Stimulated activated CD8-positive, alpha-beta memory T cell treated with anti-CD3 and anti-CD28 coated beads, Interleukin-7, amount 100 ng/mL, for 1 hour (primary cell): ENCODE measurements at places on chromosomes 13 and 19.

DNA sequence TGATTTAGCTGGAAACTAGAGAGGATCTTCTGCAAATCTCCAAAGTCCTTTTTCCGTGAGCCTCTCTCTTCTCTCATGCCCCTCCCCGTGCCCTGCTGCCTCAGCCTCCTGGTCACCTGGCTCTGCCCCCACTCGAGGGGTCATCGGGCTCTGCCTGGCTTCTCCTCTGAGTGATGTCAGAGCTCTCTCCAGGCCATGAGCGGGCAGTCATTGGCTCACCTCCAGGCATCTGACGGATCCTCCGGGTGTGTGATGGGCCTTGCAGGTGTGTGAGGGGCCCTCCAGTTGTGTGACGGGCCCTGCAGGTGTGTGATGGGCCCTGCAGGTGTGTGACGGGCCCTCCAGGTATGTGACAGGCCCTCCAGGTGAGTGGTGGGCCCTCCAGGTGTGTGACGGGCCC lies 10.3 kb upstream of the GAS6 start:
- no peak for DNase-seq

- no peak for DNase-seq
These were observed 798 bp downstream of the SLC1A5 start for GRCh38 chr19:46787331-46788261.

DNA sequence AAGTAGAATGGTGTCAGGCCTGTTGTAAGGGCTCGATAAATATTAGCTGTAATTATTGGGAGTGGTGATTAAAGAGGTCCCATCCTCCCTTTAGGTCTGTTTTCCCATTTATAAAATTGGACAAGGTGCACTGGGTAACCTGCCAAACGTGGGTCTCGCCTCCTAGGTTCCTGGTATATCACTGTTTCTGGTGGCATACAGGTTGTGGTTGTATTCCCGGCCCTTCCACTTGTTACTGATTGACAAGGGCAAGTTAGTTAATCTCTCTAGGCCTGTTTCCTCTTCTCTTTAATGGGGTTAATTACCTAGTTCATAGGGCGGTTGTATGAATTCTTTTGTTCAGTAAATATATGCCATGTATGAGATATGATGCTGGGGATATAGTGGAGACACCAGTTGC lies 1.5 kb downstream of the PPP2R1A start:
- DNase-seq = no peak

DNA sequence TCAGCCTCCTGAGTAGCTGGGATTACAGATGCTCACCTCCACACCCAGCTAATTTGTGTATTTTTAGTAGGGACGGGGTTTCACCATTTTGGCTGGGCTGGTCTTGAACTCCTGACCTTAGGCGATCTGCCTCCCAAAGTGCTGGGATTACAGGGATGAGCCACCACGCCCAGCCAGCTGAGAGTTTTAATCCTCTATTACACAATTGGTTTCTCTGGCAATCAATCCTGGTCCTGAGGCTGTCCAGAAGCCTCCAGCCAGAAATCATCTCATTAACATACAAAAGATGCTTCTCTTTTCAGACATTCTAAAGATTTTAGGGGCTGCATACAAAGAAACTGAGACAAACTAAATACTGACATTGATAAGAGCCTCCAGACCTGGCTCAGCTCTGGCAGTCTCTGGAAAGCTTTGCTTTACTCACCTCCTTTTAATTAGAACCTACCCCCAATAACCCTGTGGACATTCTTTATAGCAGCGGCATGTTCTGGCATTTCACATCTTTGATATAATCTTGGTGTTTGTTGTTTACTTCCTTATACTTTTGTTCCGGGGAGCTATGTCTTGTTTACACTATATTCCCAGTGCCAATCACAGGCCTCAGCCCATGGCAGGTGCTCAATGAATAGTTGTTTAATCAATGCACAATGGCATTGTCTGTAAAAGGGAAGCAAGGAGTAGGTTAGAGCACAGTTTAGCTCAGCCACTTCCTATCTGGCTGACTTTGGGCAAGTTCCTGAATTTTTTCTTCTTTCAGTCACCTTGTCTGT lies 4.1 kb upstream of the ZNF724 start:
- DNase-seq = no peak

GRCh38 chr19:52453324-52454094 lies at the start of gene ZNF578:
Gene ZNF578 (plus strand): TSS chr19:52453553. CDS start chr19:52501846, 48,293 bp downstream.
- DNase-seq = peak; percentile 34
